ENCODE measurements at places on chromosomes 7 and 10. TPM values are rescaled to one million over a fixed set of nuclear protein-coding genes. Genes with fewer than 3 reads are reported as not detected.

DNA sequence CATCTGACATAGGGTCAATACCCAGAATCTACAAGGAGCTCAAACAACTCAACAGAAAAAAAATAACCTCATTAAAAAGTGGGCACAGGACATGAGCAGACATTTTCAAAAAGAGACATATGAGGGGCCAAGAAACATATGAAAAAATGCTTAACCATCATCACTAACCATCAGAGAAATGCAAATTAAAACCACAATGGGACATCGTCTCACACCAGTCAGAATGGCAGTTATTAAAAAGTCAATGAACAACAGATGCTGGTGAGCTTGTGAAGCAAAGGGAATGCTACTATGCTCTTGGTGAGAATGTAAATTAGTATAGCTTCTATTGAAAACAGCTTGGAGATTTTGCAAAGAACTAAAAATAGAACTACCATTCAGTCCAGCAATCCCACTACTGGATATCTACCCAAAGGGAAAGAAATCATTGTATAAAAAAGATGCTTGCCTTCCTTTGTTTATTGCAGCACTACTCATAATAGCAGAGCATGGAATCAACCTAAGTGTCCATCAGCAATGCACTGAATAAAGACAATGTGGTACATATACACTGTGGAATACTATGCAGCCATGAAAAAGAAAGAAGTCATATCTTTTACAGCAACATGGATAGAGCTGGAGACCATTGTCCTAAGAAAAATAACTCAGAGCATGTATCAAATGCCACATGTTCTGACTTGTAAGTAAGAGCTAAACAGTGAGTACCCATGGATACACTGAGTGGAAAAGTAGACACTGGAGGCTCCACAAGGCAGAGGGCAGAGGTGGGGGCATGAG is 139.8 kb downstream of the ADARB2 start:
- DNase-seq: no peak

- DNase-seq: no peak
These were observed 58.7 kb downstream of the BMPR1A start for GRCh38 chr10:86815035-86815617.

- no peak for DNase-seq
These were observed 8.9 kb upstream of the CDK1 start for GRCh38 chr10:60769406-60769805.

- DNase-seq: no peak
These were observed 28.1 kb upstream of the SH2D4B start for GRCh38 chr10:80509403-80510161.

DNA sequence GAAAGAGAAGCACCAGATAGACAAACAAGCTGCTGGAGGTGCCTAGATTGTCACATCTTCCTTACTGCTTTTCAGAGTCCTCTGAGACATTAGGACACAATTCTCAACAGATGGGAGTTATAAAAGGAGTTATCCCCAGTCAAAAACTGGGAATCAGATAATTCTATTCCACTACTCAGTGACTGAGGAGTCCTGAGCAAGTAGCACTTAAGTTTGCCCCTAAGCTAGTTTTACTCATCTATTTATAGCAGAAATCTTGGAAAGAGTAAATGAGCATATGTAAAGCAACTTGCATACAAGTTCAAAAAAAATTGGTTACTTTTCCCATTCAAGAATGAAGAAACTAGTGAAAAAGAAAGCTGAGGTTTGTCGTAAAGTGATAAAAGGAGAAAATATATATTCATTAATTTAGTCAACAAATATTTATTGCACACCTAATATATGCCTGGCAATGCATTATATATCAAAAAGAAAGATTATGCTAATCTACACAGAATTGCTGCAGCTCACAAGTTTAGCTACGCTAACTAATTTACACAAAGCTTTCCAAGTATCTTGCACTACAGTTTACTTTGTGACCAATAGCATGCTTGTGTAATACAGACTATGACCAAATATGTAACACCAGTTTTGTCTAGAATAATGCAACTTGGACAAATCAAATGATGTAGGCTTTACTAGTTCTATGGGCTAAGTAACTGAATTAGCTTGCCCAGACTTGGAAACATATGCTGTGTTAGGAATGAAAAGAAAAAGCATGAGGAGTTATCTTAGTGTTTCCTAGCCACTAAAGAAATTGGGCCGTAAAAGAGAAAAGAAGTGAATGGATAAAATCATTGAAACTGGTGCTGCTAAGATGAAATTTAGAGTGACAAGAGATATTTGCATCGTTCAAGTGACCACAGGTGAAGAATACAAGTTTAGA is 106.3 kb downstream of the GRM3 start:
- no peak for DNase-seq

GRCh38 chr10:91412354-91413087 is 2.4 kb downstream of the HECTD2 start:
- no peak for DNase-seq

Gene GSTO1
- 2.6 TPM for total RNA-seq

Gene ATE1
- 45.2 TPM for total RNA-seq

Gene SVIL
- total RNA-seq: 1.5 TPM

Gene ADAP1
- total RNA-seq: 7.0 TPM

Measured in OCI-LY7 (cell line).